H7 (cell line): ENCODE measurements at places on chromosomes 7 and 10. TPM values are rescaled to one million over a fixed set of nuclear protein-coding genes. Genes with fewer than 3 reads are reported as not detected.

GRCh38 chr7:26891400-26892350 is 27.3 kb upstream of the SKAP2 start:
- no peak for DNase-seq

GRCh38 chr7:147775516-147776284 is 814.9 kb upstream of the C7orf33 start:
- no peak for DNase-seq

The NPC1L1 gene
- total RNA-seq, result not detected in 2 replicates

- no peak for DNase-seq
These were observed 11.7 kb downstream of the SEMA3C start for GRCh38 chr7:80907141-80907601.
